ENCODE measurements at places on chromosomes 12 and 14.

- DNase-seq = no peak
Observed at GRCh38 chr12:12008232-12008850, 62.4 kb upstream of the BCL2L14 start.

DNA sequence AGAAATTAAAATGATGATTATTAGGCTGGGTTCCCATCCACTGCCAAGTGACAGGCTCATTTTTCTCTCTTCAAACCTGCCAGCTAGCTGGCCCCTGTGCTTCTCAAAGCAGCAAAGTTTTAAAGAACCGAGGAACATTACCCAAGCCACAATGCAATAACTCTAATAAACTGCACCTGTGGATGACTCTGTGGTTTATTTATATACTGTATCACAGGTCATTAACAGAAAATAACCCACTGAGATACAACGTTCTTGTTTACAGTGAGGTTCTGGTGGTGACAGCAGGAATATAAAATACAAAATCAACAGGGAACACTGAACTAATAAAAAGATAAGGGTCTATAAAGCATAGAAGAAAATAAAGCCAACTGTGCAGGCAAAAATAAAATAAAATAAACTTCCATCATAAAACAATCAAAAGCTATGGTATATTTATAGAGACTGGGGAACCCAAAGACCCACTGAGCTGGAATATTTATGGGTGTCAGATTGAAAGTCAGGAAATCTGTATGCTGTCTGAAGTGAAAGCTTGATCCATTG lies 472.9 kb downstream of the NOVA1 start:
- DNase-seq = no peak

DNA sequence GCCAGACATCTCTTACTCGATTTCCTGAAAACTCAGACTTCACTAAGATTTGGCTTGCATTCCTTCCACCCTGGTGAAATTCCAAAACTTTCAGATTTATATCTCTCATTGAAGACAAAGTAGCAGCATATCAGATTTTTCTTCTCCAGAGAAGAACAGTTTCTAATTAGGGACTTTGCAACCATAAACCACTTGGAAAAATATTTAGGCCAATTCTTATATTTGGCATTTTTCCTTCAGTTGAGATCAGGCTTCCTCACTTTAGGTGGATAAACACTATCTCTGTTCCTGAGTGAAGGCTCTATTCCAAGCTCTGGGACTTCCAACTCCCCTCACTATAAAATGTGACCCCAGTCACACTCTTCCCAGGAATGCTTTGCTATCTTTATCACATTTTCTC lies 1434.3 kb upstream of the FLRT2 start:
- no peak for DNase-seq

- DNase-seq = no peak
Observed at GRCh38 chr14:54023027-54023426, 66.4 kb upstream of the BMP4 start.

DNA sequence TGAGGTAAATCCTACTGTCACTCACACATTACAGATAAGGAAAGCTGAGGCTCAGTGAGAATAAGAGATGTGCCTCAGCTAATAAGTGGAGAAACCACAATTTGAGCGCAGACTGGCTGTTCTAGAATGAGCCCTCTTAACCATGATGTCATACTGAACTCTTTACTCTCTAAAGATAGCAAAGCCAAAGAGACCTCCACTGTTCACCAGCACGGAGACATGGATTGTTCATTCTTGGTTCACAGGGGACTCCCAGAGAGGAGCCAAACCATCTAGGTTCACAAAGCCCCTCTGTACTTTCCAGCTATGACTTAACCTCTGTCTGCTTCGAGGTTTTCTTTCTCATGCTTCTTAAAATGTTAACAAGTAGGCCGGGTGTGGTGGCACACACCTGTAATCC lies 32.7 kb upstream of the YARS2 start:
- no peak for DNase-seq

DNA sequence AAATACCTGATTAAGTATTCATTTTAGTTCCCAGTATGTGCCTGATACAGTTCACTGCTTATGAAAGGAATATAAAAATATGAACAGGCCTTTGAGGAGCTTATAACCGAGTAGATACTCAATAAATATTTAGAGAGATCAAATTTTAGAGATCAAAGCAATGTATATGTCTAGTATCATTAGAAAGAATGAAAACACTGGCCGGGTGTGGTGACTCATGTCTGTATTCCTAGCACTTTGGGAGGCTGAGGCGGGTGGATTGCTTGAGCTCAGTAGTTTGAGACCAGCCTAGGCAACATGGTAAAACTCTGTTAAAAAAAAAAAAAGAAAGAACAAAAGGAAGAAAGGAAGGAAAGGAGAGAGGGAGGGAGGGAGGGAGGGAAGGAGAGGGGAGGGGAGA lies 113.2 kb upstream of the EEA1 start:
- no peak for DNase-seq

GRCh38 chr12:43113616-43114015 lies 438.4 kb downstream of the ADAMTS20 start:
- no peak for DNase-seq

DNA sequence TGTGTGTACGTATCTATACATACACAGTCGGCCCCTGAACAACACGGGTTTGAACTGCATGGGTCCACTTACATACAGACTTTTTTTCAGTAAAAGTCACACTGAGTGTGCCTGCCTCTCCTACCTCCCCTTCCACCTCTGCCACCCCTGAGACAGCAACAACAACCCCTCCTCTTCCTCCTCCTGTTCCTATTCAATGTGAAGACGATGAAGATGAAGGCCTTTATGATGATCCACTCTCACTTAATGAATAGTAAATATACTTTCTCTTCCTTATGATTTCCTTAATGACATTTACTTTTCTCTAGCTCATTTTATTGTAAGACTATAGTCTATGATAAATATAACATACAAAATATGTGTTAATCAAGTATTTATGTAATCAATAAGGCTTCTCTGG lies 25.5 kb downstream of the TM7SF3 start:
- no peak for DNase-seq

DNA sequence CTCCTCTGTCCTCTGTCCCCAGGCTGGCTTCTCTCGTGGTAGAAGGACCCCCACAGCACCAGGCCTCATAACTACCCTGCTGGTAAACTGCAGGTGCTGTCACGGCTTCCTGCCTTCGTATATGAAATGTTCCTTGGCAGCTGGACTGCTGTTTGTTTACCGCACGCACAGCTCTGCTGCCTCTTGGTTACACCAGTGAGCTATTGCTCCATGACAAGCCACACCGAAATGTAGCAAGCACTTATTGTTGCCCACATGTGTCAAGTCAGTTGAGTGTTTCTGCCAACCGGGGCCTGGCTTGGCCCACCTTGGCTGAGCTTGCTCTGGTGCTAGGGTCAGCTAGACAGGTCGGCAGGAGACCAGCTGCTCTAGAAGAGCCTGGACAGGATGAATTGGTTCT lies 21.7 kb upstream of the TCL1B start:
- no peak for DNase-seq

DNA sequence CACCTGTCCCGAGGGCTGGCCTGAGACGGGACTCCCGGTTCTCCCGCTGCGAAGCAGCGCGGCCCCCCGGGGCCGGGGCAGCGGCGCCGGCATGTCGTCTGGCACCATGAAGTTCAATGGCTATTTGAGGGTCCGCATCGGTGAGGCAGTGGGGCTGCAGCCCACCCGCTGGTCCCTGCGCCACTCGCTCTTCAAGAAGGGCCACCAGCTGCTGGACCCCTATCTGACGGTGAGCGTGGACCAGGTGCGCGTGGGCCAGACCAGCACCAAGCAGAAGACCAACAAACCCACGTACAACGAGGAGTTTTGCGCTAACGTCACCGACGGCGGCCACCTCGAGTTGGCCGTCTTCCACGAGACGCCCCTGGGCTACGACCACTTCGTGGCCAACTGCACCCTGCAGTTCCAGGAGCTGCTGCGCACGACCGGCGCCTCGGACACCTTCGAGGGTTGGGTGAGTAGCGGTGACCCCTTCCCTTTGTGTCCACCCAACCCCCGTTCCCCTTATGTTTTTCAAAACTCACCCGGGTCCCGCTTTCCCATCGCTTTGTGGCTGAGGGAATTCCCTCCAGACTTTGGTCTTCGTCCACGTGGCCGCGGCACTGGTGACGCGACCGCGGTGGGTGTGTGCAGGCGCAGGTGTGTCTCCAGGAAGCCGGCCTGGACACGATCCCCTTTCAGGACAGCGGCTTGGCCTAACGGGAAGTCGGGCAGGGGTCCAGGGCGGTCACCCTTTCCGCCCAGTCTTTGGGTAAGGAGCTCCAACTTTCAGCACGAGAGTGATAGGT lies 826 bp downstream of the PRKCH start:
- DNase-seq = no peak

GRCh38 chr12:93645702-93646101 lies 31.5 kb upstream of the CRADD start:
- DNase-seq = no peak

DNA sequence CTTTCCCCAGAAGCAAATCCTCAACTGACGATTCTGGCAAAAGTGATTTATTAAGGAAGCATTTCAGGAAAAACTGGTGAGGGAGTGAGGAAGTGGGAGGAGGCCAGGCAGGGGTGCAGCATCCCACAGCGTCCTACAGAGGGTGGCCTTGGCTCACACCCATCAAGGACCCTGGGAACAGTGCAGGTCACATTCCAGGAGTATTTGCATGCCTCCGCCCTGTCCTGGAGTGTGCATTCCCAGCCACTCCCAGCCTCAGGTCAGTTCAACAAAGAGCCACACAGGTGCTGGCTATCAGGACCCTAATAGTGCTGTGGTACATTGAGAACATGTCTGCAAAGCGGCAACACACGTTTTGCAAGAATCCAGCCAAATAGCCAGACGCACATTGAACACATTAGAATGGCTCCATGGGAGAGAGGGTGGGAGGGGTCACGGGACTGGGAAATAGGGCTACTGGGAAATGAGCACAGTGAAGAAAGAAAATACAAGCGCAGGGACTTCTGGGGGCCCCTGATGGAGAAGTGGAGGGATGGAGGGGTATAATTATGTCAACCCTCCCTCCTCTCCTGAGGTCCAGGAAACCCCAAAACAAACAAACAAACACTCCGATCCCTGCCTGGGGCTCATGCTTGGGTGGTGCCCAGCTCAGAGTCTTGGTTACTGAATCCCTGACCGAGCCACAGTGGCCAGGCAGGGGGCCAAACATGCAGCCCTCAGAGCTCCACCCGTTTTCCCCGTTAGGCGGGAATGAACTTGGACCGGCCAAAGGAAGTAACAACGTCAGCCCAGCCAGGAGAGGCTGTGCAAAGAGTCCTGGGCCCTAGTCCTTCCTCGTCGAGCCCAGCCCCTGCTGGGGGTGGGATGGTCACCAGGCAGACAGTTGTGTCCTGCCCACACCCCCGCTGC lies 36.5 kb downstream of the CMKLR1 start:
- DNase-seq = no peak

DNA sequence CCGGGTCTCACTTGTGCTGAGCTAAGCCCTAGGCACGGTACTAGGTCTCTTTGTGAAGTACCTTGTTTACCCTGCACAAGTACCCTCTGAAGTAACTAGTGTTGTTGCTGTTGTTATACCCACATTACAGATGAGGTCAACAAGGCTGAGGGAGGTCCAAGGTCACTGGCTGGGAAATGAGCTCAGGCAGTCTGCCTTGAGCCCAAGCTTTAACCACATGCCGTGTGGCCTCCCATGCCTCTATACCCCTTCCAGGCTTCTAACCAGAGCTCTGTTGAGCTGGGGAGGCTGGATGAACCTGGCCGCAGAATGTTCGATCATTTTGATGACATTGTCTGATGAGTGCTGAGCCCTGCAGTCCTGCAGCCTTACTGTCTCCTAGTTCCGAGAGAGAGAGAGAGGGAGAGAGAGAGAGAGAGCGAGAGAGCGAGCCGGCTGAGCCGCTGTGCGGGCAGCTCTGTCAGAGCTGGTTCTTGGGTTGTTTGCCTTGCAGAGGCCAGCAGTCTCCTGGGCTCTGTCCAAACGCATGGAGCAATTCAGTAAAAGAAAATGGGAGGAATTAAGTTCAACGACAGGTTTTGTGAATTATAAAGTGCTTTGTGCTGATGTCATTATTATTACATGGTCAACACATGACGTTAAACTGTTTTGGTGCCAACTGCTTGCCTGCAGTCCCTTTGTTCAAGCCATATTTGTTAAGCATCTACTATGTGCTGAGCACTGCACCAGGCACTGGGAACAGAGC lies 13.1 kb downstream of the JDP2 start:
- no peak for DNase-seq

DNA sequence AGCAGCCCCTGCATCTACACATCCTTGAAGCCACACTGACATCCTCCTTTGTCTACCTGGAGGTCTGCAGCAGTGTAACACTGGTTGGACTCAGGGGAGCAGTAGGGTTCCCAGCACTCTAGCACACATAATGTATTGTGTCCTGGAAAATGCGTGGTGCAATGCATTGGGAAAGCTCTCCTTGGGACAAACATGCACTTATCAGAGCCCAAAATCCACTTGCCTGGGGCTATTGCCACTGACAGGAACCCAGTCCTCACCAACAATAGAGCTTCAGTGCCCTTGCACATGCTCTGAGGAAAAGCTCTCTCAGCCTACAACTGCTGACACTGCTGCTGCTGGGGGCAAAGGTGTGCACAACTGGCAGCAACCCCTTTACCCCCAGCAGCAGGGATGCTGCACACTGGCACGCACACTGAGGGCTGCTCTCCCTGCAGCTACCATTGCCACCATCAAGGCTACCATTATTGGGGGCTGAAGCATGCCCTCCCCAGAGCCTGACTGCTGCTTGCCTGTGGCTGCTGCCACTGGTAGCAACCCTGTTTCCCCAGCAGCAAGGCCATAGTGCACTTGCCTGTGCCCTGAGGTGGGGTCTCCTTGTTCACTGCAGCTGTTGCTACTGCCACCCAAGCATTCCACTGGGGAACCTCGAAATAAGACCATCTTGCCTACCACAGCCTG lies 221.9 kb downstream of the SLC38A4 start:
- DNase-seq = no peak

- no peak for DNase-seq
Observed at GRCh38 chr12:14156606-14157005, 175.2 kb upstream of the GRIN2B start.

GRCh38 chr12:105704787-105705186 lies 374.3 kb downstream of the C12orf75 start:
- no peak for DNase-seq

GRCh38 chr12:106801167-106801708 lies 26.8 kb downstream of the RIC8B start:
- no peak for DNase-seq

DNA sequence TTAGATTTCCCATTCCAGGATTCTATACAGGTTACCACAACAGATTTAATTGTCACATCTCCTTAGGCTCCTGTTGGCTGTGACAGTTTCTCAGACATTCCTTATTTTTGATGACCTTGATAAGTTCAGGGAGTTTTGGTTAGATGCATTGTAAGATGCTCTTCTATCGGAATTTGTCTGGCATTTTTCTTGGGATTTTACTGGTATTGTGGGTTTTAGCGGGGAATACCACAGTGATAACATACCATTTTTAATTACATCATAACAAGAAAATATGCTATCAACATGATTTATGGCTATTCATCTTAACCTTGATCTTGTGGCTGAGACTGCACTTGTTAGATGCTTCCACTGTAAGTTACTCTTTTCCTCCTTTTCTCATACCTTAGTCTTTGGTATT lies 217.5 kb upstream of the PPFIA2 start:
- DNase-seq = no peak

GRCh38 chr12:110689281-110690126 lies 589 bp upstream of the HVCN1 start:
- DNase-seq = no peak

Data from putamen (tissue), 1 donor.